ENCODE measurements at places on chromosomes 2 and 18. TPM values are rescaled to one million over a fixed set of nuclear protein-coding genes. Genes with fewer than 3 reads are reported as not detected.

Gene SPDYA
- polyA plus RNA-seq: 2.1 TPM

Gene TTN
- polyA plus RNA-seq: 1,208 TPM

Gene EFR3B
- polyA plus RNA-seq: 9.0 TPM

Gene SAG
- polyA plus RNA-seq: not detected

Gene NYAP2
- polyA plus RNA-seq: not detected

Gene KCNG3
- polyA plus RNA-seq: 0.20 TPM

Gene MYO5B
- 3.0 TPM for polyA plus RNA-seq

Gene CEP192
- polyA plus RNA-seq: 18.1 TPM

Gene PTPRN
- 1.4 TPM for polyA plus RNA-seq

Gene POU3F3
- not detected for polyA plus RNA-seq
